ENCODE measurements at places on chromosomes 4 and X.
A peak's percentile ranks its signal among the peaks of the same experiment; 100 is the strongest.

DNA sequence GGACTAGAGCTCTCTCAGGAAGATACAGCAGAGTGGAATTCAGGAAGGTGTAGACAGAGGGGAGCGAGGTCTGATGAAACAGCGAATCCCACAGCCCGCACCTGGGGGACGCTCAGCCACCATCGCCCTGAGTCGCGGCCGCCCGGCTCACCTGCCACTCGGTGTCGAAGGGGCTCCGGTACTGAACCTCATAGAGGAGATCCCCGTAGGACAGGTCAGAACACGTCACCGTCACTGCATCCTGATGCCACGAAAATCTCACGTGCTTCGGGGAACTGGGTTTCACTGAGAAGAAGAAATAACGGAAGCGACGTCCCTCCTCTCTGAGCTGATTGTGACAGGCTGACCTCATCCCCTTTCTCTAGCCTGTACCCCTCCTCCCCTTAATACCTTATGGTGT, 10.2 kb downstream of the CRLF2 start:
- DNase-seq, result no peak

- no peak for DNase-seq
Measured at GRCh38 chr4:76991161-76991660, 41.7 kb downstream of the SEPTIN11 start.

DNA sequence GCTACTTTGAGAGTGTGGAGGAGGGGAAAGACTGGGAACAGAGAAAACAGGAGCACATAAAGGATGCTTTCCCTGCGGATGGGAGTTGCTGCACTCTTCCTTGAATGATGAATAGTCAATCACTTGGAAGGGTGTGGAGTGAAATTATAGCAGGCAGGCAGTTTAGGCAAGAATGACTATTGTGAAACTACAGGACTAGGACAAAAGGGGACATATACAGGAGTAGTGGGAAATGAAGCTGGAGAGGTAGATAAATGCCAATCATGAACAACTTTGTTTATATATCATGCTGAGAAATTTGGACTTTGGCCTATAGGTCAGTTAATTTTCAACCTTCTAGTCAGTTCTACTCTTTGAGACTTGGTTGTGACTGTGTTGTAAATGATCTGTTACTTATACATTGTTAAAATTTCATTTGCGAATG, 76.9 kb downstream of the PAQR3 start:
- no peak for DNase-seq

- no peak for DNase-seq
Measured at GRCh38 chr4:129974730-129975129, 878.8 kb downstream of the C4orf33 start.

GRCh38 chrX:1463581-1463980, 10.9 kb upstream of the ASMTL start:
- no peak for DNase-seq

DNA sequence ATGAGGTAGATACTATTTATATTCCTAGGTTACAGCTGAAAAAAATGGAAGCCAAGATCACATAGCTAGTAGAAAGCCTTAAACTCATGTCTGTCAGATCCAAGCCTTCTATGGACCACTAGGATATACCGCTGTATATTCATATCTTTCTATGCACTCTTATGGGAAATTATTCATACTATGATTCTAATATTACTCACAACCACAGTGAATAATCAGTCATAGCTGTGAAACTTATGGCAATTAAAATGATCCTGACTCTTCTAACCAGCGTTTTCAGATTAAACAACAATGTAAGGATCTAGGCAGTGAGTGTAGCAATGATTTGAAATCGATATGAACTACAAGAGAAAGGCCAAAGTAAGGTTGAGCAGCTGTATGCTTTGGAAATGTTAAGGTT, 111.0 kb downstream of the RASGEF1B start:
- DNase-seq, result no peak

- no peak for DNase-seq
Measured at GRCh38 chrX:115372152-115372551, 82.6 kb downstream of the LUZP4 start.

- no peak for DNase-seq
Measured at GRCh38 chr4:151676301-151676700, 84.5 kb downstream of the GATB start.

DNA sequence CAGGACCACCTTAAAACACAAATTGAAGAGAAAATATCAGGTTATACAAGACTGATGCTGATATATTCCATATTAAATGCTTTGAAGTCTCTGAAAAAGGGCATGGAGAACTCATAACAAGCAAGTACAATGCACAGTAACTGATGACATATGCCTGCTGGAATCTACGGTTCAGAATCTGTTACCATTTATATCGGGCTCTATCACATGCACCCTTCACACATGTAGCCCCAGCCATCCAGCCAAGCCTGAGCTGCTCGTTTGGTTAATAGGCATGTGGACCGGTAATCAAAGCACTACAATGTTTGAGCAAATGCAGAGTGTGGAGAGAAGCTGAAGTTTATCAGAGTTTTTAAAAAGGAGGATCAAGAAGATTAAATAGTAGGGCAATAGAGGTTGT, 11.8 kb downstream of the COMMD8 start:
- DNase-seq, result no peak

- no peak for DNase-seq
Measured at GRCh38 chr4:90840828-90841227, 713.6 kb downstream of the CCSER1 start.

- DNase-seq, result no peak
Measured at GRCh38 chr4:8035371-8035780, 95.7 kb upstream of the AFAP1 start.

DNA sequence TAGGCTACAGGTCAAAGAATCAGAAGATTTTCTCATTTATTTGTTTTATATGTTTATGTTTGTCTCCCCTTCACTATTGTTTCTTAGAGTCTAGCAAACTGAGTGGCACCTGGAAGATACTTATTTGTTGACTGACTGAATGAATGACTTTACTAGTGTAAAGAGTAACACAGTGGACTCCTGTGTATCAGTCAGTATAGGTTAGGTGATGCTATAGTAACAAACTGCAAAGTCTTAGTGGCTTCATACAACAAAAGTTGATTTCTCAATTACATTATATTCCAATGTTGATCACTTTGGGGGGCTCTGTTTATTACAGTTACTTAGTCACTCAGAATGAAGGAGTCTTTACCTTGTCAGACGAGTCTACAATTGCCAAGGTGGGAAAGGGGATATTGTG, 76.6 kb downstream of the DCK start:
- no peak for DNase-seq

GRCh38 chr4:77264826-77265225, 107.8 kb downstream of the CCNG2 start:
- DNase-seq, result no peak

GRCh38 chr4:161894014-161894413, 269.8 kb downstream of the FSTL5 start:
- DNase-seq, result no peak

GRCh38 chr4:125650557-125650956, 335.8 kb downstream of the FAT4 start:
- DNase-seq, result no peak

DNA sequence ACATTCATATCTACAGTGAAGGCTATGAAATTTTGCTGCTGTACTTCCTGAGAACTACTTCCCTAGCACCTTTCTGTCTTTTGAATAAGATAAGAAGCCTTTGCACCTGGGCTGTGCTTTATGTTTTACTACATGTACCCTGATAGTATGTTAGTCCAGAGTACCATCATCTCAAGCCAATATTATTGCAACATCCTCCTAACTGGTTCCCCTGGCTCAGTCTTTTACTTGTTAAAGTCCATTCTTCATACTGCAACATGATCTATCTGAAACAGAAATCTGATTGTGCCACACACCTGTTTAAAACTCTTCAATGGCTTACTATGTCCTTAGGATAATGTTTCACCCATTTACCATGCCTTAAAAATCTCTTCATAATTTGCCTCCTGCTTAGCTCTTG, 102.3 kb downstream of the AGTR2 start:
- DNase-seq, result no peak

GRCh38 chrX:55924574-55924973, 207.0 kb downstream of the RRAGB start:
- no peak for DNase-seq

- no peak for DNase-seq
Measured at GRCh38 chrX:114584375-114584943, 573 bp downstream of the HTR2C start.

GRCh38 chrX:149010013-149010852, 494.9 kb downstream of the IDS start:
- DNase-seq, result no peak

- no peak for DNase-seq
Measured at GRCh38 chr4:178387756-178388155, 945.5 kb upstream of the AGA start.

GRCh38 chr4:22778547-22779163, 85.9 kb downstream of the GBA3 start:
- DNase-seq, result no peak

DNA sequence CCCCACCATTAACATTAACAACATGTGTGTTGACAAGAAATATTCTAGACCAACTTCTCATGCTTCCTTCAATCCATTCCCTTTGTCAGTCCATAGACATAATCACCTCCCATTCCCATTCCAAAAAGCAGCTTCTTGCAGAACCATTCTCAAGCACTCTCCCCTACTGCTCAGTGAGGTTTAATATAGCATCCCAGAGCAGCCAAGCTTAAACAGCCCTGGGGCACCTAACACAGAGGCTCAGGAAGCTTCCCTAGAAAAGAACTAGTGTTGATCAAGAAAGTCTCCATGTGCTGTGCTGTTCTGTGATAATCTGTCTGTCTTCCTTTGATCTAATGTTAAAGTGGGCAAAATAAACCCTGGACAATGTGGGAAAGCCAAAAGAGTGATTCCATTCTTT, 174.2 kb upstream of the NOCT start:
- DNase-seq, result no peak

GRCh38 chr4:11799196-11799595, 370.5 kb upstream of the HS3ST1 start:
- no peak for DNase-seq

- DNase-seq, result peak; percentile 23
Measured at GRCh38 chrX:2549876-2550275, 49.1 kb upstream of the DHRSX start.

GRCh38 chr4:95155759-95156451, 392.9 kb downstream of the UNC5C start:
- no peak for DNase-seq

- no peak for DNase-seq
Measured at GRCh38 chrX:24133312-24133711, 16.2 kb upstream of the ZFX start.

DNA sequence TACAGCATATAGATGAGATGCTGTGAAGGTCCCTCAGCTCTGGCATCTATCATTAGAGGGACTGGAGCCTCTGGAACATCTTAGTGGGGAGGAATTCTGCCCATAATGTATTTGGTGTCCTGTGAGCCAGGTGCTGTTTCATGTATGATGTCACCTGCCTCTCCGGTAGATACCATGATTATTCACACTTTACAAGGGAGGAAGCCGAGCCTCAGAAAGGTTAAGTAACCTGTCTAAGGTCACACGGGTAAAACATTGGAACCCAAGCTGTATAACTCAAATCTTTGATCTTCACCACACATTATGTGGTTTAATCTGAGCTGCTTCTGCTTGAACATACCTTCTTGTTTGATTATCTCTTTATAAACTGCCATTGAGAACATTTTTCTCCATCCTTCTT, 442.8 kb downstream of the BCOR start:
- DNase-seq, result no peak

- no peak for DNase-seq
Measured at GRCh38 chr4:40055511-40055862, 1.2 kb upstream of the N4BP2 start.

- DNase-seq, result no peak
Measured at GRCh38 chr4:82373486-82373815, 340 bp downstream of the HNRNPD start.

DNA sequence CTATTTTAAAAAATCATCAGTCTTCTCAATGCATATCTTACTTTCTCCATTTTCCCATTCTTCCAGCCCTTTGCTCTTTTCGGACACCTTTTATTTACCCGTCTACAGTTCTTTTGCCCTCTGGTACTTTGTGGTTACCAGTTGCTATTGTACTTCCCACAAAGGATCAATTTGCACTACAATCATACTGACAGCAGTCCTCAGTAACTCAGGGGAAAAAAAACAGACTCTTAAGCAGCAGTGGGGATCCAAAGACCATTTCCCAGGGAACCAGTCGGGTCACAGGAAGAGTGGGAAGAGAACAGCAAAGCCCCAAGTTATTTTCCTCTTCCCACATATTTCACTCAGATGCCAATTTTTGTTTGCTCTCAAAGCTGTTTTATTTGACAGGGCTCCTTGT, 23.1 kb downstream of the DMD start:
- no peak for DNase-seq

DNA sequence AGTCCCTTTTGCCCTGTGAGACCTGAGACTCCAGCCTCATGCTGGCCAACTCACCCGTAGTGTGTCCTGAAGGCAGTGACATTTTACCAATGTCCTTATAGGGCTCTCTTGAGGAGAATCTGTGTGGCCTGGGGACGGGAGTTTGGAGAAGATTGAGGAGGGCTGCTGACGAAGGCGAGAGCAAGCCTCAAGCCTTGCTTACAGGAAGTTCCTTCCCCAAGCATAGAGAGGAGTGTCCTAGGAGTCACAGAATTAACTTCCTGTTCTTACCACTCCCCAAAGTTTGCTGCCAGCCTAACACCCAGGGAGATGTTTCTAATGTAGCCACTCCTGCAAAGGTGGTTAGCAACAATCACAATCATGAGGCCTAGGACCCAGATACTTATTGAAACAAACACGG, at the start of gene NXF3:
Gene NXF3 (minus strand): TSS at position 202 of the 400 bp plus-strand sequence. CDS start 120 bp downstream, at position 82.
- no peak for DNase-seq

GRCh38 chrX:85544609-85545008, 165.1 kb upstream of the POF1B start:
- DNase-seq, result no peak

DNA sequence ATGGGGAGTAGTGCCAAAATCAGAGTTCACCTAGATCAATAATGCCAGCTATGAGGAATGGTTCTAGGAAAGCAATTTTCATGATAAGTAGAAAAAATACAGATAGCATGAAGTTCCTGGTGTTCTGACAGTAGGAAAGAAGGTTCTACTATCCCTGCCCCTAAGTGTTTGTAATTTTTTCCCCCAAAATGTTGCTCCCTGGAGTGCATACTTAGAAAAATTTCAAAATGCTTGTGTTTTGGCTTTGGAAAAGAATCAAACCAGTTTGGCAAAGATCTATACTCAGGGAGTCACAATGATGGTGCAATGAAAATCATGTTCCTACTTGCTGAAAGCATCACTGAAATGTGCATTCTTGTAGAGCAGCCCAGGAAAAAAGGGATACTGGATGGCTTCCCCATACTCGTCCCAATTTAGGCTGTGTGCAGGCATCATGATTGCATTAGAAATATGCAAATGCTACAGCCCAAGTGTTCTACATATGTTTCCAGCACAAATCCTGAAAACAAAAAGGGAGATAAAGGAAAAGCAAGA, 74.7 kb downstream of the LPAR4 start:
- no peak for DNase-seq

GRCh38 chr4:183853548-183853940, 51.6 kb upstream of the STOX2 start:
- DNase-seq, result no peak

- no peak for DNase-seq
Measured at GRCh38 chrX:73828080-73828720, 265.2 kb downstream of the CHIC1 start.

Data from NCI-H2227 treated with DMSO at 0.1 percent for 48 hours (cell line).